ENCODE measurements at places on chromosomes 7 and 10.

DNA sequence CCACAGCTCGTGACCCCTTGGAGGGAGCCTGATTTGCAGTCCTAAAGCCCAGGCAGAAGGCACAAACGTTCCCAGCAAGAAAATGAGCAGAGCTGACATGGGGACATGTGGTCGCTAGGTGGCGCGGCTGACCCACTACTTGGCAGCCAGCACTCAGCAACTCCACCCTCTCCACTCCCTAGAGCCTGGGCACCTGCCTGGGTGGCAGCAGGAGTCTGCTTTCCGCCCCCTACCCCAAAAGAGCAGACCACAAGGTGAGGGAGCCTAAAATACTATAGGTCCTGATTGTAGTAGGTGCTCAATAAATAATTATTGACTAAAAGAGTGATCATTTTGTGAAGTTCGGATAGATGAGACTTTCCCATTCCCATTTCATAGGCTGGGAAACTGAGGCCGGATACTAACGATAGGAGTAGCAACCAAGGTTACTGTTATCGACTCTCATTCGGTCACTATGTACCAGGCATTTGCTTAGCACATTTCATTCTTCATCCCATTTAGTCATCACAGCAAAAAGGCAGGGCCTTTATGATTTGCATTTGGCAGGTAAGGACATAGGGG is 57.4 kb downstream of the NEUROG3 start:
- peak; percentile 83 for DNase-seq

GRCh38 chr10:133278577-133279265 is 2.1 kb upstream of the ADAM8 start:
- peak; percentile 63 for DNase-seq

- no peak for DNase-seq
These were observed 877.6 kb upstream of the AUTS2 start for GRCh38 chr7:68720697-68721096.

- DNase-seq: no peak
These were observed 1.2 kb downstream of the SCIN start for GRCh38 chr7:12571691-12572090.

GRCh38 chr10:126569513-126570244 is 100.8 kb downstream of the C10orf90 start:
- no peak for DNase-seq

GRCh38 chr10:48255722-48256121 is 18.8 kb downstream of the FRMPD2 start:
- DNase-seq: no peak

DNA sequence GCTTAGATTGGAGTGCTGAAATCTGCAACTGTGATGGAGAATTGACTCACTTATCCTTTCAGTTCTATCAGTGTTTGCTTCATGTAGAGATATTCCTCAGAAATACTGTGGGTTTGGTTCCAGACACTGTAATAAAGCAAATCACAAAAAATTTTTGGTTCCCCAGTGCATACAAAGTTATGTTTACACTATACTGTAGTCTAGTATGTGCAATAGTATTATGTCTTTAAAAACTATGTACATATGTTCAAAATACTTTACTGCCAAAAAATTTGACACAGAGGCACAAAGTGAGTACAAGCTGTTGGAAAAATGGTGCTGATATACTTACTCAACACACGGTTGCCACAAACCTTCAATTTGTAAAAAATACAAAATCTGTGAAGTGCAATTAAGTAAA is 112.5 kb downstream of the EPC1 start:
- DNase-seq: no peak

DNA sequence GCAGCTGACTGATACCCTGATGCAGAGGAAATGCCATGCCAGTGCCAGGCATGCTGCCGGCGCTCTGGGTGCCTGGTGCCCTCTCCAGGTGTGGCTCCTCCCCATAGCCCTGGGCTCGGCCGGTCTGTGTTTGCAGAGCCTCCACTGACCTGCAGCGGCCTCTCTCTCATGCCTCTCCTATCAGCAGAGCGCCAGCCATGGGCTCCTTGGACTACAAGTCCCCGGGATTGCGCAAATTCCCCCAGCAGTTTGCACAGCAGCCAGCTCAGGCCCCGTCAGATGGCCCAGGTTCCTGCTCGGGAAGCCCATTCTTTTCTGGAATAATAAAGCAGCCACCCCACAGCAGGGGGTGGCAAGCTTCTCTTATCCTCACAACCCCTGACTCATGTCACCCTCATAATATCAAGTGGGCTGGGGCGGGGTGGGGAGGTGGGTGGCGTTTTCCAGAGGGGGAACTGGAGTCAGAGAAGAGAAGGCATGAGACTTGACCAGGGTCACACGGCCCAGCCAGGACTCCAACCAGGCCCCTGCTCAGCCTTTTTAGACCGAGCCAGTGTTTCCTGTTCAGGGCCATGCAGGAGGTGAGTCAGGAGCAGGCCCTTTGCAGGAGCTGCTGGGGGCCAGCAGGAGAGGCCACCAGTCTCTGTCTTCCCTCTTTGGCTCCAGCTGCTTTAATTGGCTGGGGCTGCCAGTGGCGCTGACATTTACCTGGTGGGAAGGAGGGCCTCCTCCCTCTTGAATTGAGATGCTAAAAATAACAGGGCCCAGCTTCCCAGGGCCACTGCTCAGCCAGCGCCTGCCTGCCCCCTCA is 58.6 kb downstream of the ZMIZ1 start:
- DNase-seq: no peak

- no peak for DNase-seq
These were observed 41.3 kb downstream of the CALD1 start for GRCh38 chr7:134820778-134821177.

GRCh38 chr10:122052701-122053100 is 63.7 kb downstream of the TACC2 start:
- DNase-seq: no peak

GRCh38 chr10:125235093-125236069 is 75.0 kb upstream of the CTBP2 start:
- DNase-seq: no peak

DNA sequence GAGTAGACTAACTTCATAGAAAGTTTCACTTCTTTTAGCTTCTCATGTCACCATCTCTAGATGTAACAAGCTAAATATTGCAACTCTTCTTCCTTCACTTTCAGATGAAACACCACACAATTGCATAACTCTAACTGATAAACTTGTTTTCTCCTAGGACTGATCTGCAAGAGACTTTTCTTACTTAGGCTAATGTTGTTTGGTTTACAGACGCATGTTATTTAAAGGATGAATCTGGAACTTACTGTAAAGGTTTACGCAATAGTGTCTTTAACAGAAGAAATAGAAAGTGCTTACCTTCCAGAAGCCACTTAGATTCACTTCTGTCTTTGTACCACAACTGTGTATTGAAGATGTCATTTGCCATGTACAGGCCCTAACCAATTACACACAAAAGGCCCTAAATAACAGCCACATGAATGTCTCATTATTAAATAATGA is 22.1 kb upstream of the ZC3HAV1 start:
- DNase-seq: no peak

GRCh38 chr7:69109246-69109645 is 489.0 kb upstream of the AUTS2 start:
- no peak for DNase-seq

- no peak for DNase-seq
These were observed 280.1 kb downstream of the SKAP2 start for GRCh38 chr7:26584326-26584725.

GRCh38 chr7:94426980-94427875 is 32.5 kb downstream of the COL1A2 start:
- no peak for DNase-seq

GRCh38 chr7:2019711-2020511 is 212.8 kb downstream of the MAD1L1 start:
- no peak for DNase-seq

- DNase-seq: no peak
These were observed 340.8 kb upstream of the KLF6 start for GRCh38 chr10:4125776-4126175.

DNA sequence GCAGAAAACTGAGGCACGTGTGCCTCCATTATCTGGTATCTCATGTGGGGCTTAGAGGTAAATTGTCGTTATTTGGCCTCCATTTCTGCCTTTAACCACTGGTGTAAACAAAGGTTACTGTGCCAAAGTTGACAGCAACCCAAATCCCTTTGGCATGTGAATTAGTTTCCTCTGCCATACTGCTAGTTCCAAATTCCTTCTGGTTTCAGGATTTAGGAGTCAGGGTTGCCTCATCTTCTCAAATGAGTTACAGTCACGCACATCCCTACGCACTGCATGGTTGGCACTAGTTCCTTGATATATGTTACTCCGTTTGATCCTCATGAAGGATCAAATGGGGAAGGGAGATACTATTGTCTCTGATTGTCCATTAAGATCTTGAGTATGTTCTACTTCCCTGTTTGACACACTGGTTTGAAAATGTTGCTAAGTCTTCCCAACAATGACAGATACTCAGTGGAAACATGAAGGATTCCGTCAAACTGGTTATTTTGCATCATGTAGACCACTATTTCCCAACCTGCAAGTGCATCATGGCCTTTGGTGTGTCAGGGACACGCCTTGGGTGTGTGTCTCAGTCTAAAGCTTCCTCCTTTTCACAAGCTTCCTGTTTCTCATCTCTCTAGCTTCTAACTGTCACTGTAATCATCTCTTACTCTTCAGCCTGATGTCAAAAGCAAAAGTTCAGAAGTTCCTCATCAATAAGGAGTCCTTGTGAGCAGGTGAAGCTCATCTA is at the start of gene LIPN:
LIPN (plus strand) TSS at position 655 of the 736 bp plus-strand sequence. CDS start 1,386 bp downstream, outside the sequence.
- DNase-seq: no peak

Measured in kidney (tissue), 22 donors.